ENCODE measurements at places on chromosomes 7 and 10.

GRCh38 chr7:40629891-40630290, 495.1 kb downstream of the SUGCT start:
- DNase-seq, result no peak

- DNase-seq, result peak; percentile 34
Observed at GRCh38 chr7:135204876-135205275, 6.5 kb downstream of the WDR91 start.

- DNase-seq, result no peak
Observed at GRCh38 chr7:18191341-18191740, 163.7 kb upstream of the PRPS1L1 start.

- DNase-seq, result no peak
Observed at GRCh38 chr10:80421707-80422536, 13.6 kb downstream of the PRXL2A start.

DNA sequence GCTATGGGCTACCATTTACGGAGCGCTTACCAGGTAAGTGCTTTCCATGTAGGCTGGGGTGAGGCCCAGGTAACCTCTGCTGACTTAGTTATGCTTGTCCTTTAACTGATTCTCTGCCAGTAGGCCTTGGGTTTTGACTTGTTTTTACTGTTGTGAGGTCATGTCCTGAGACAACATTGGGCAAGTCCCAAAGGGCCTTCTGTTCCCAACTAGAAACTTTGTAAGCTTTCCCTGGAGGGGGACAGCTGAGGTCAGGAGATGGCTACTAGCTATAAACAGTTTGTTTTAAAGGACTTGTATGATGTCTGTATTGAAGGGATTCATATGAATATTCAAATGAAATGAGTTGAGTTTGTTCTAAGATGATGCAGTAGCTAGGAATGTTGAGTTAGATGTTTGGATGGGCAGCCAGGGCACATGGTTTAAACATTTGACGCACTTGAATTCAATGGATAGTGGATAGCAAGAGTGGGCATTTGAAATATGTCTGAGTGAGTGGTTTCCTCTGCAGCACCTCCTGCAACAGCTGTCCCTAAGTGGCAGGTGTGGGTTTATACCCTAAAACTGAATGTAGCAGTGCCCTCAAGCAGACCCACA, 10.0 kb upstream of the SGPL1 start:
- no peak for DNase-seq
